Activated naive CD4-positive, alpha-beta T cell treated with anti-CD3 and anti-CD28 coated beads for 36 hours (primary cell): ENCODE measurements at places on chromosomes 7 and 10. TPM values are rescaled to one million over a fixed set of nuclear protein-coding genes. Genes with fewer than 3 reads are reported as not detected.

The CDK14 gene
- total RNA-seq = 0.81 TPM

The COL13A1 gene
- total RNA-seq = not detected

The GGCT gene
- total RNA-seq = 83.0 TPM

The CDH23 gene
- 1.6 TPM for total RNA-seq

The GARIN1A gene
- not detected for total RNA-seq

The LRMDA gene
- total RNA-seq = not detected

GRCh38 chr7:42380401-42380800 is 143.4 kb upstream of the GLI3 start:
- DNase-seq = no peak

DNA sequence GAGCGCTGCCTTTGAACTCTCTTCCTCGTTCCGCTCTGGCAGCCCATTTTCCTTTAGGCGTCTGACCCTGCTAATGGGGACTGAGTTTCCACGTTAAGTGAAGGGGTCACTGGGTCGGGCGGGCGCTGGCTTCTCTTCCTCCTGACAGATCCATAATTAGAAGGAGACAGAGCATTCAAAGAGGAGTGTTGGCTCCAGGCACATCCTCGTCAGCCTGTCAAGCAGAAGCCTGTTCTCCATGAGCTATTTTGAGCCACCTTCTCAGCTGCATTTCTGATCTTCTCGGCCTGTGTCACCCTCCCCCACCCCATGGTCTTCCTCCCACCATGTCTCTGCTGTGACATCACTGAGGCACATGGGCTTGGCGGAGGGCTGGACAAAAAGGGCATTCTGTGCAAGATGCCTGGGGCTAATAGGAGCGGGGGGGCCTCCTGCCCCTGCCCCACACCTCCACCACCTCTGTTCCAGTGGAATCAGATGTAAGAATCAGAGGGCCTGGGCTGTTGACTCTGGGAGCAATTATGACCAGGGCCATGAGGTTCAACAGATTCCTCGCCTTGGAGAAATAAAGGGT is 248.1 kb downstream of the PLXNA4 start:
- no peak for DNase-seq

DNA sequence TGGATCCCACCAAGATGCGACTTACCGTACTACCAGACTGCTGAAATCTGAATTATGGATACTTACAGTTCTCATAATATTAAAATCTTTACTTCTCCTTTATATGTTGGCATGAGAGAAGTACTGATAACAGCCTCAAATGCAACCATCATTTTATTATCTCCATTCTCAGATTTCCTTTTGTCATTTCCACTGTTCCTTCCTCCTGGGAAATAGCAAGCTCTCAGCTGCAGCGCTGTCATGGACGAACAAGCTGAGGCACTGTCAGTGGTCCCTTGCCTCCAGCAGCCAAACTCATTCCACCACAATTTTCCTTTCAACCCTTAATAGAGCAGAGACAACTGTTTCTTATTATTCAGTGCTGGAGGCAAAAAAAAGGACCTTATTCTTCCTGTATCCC is 478.4 kb downstream of the ARL4A start:
- DNase-seq = no peak

DNA sequence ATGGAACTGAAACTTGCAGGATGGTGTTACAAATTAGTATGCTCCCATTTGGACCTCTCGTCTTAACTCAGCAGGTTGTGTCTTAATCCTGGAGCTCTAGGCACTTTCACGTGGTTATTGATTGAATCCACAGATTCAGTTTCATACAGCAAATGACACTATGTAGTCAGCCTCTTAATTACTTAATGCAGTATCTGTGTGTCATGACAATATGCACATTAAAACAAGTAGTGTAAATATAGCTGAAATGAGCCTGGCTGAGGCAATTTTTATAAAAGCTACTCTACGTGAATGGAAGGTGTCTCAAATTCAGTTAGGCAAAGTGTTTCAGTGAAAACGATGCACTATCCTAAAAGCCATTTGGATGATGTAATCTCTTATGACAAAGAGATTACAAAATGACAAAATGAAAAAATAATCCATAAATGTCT is 86.8 kb downstream of the CD36 start:
- DNase-seq = no peak

- no peak for DNase-seq
These were observed 356.4 kb downstream of the TNS3 start for GRCh38 chr7:47225387-47226131.

GRCh38 chr7:22675917-22676343 is 51.1 kb upstream of the IL6 start:
- DNase-seq = peak; percentile 70

GRCh38 chr7:461117-461452 is 58.6 kb downstream of the PDGFA start:
- no peak for DNase-seq
